ENCODE measurements at places on chromosomes 12 and 14.

- DNase-seq = no peak
Measured at GRCh38 chr12:120925740-120926563, 21.8 kb upstream of the SPPL3 start.

DNA sequence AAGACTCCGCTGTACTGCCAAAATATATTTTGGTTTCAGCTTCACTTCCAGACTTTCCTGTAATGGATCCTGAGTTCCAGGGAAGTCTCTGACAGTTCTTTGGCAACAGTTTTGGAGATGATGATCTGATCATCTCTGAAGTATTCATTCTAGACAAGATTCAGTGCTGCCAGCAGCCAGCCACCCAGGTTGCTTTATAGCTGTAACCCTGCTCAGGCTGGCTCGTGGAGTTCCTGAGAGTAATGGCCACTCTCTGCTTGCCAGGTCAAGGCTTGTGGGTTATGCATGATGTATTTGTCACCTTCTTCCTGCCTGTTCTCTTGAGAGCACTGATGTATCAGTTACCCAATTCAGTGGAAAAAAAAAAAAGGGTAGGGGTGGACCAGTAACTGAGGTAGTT, 124.3 kb downstream of the PPHLN1 start:
- DNase-seq = no peak

GRCh38 chr14:93811020-93811419, 22.7 kb upstream of the PRIMA1 start:
- no peak for DNase-seq

- DNase-seq = no peak
Measured at GRCh38 chr14:61437381-61437780, 116.0 kb downstream of the PRKCH start.

DNA sequence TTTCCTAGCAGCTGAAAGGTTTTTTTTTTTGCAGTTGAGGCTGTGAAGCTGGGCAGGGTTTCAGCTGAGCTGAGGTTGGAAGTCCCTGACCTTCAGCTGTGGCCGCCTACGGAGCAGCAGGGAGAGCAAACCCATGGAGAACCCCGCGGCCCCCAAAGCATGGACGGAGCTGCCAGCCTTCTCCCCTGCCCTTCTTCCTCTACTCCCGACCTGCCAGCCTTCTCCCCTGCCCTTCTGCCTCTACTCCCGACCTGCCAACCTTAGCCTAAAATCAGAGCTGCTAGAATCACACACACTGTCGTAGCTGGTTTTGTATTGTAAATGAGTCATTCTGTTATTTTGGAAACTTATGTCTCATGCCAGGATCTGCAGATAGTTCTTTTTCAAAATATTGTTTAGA, 74.6 kb downstream of the PPP2R5C start:
- DNase-seq = no peak

GRCh38 chr14:45699471-45699870, 446.5 kb upstream of the MIS18BP1 start:
- no peak for DNase-seq

DNA sequence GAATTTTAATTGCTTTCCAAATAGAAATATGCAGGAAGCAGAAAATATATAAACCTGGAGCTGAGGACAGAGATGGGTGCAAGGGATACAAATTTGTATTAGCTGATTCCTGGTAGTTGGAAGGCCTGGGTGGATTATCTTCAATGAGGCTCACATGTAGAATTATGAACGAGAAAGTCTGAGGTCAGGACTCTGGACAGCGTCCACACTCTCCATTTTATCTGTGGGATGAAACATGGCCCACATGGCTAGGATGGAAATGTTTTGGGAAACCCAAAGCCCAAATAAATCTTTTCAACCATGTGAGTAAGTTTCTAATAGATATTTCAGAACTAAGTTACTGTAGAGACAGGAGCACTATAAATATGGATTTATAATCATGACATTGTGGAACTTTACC, 256.1 kb downstream of the APAF1 start:
- DNase-seq = no peak

Measured in stimulated activated CD4-positive, alpha-beta T cell treated with anti-CD3 and anti-CD28 coated beads, Interleukin-2, amount 100 ng/mL, for 4 hours (primary cell).